Bone marrow (tissue), 2 donors: ENCODE measurements at places on chromosomes 11 and 22.
A peak's percentile ranks its signal among the peaks of the same experiment; 100 is the strongest.

DNA sequence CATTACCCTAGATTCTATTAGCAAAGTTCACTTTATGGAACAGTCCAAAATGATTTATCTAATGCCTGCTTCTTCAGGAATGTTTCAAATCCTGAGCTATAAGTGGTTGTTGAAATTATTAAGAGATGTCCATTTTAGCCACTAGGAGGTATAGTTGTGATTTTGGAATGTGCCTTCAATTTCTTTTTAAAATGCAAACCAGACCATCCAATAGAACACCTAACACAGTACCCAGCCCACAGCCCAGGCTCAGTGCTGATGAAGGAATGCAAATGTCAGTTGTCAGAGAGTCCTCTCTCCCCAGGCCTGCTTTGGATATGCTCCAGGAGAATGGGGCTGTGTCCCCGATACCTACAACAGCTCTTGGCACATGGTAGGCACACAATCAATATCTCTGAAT, 85.8 kb upstream of the E2F8 start:
- no peak for DNase-seq

- DNase-seq = no peak
Measured at GRCh38 chr22:48346311-48346710, 1481.4 kb downstream of the BRD1 start.

DNA sequence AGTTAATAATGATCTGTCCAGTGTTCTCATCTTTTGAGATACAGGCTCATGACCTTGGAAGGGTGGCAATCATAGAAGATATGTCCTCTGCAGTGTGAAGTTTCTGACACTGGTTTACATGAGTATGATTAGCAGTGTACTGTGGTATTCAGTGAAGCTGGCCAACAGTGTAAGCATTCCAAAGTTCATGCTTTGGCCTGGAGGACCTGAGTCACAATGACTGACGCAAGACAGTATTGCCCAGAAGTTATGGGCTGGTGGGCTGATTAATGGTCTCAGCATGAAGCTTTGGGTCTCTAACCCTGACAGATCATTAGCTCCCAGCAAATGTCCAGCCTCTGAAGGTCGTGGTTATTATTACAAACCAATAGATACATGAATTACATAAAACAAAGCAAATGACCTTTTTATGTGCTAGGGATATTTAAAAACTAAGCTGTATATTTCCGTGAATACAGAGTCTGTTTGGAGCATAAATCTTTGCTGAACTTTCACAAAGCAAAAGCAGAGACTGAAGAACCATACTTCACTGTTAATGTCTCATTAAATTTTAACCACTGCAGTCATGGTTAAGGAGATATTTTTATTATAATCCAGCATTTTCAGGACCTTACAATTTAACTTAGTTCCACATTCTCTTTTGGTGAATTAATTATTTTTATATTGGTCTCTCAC, 28.3 kb upstream of the USP47 start:
- no peak for DNase-seq

GRCh38 chr11:104175769-104176168, 11.8 kb upstream of the PDGFD start:
- no peak for DNase-seq

GRCh38 chr11:92929653-92930052, 39.8 kb upstream of the MTNR1B start:
- no peak for DNase-seq

GRCh38 chr11:125069796-125070195, 6.7 kb downstream of the SLC37A2 start:
- no peak for DNase-seq

DNA sequence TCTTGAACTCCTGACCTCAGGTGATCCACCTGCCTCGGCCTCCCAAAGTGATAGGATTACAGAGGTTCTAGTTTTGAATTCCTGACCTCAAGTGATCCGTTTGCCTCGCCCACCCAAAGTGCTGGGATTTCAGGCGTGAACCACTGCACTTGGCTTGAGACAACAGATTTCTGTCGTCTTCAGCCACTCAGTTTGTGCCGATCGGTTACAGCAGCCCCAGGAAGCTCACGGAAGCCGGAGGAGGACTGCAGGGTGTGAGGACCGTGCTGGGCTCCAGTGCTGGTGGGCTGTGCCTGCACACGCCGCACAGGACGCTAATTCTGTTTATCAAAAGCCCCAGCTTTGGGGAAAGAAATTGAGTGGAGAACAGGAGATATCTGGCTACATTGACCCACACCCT, 82.0 kb downstream of the CELSR1 start:
- no peak for DNase-seq

DNA sequence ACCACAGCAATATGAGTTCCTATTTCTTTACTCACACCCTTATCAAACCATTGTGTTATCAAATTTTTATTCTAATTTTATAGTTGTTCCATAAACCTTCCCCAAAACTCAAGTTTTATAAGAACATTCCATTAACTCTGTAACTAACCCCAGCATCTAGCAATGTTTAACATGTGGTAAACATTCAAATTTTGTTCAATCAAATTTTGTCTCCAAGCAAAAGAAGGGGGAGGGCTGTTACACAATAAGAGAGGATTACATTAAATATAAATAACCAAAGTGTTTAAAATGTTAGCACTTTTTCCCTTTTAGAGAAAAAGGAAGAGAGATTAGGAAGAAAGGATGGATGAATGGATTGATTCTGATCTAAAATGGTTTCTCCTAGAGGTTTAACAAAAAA, 20.5 kb downstream of the RBFOX2 start:
- no peak for DNase-seq

GRCh38 chr22:44051961-44052360, 27.9 kb downstream of the PARVB start:
- DNase-seq = no peak

DNA sequence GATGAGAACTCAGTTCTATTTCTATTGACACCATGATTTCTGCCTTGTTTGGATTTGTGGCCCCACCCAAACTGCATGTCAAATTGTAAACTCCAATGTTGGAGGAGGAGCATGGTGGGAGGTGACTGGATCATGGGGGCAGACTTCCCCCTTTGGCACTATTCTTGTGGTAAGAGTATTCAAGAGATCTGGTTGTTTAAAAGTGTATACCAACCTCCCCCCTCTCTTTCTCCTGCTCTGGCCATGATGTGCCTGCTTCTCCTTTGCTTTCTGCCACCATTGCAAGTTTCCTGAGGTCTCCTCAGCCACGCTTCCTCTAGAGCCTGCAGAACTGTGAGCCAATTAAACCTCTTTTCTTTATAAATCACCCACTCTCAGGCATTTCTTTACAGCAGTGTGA, 7.9 kb upstream of the FOXRED2 start:
- DNase-seq = no peak

GRCh38 chr11:59810189-59810910, at the start of gene MRPL16:
MRPL16 (minus strand) TSS chr11:59810778; CDS start chr11:59810658, 120 bp downstream.
- DNase-seq = peak; percentile 71

DNA sequence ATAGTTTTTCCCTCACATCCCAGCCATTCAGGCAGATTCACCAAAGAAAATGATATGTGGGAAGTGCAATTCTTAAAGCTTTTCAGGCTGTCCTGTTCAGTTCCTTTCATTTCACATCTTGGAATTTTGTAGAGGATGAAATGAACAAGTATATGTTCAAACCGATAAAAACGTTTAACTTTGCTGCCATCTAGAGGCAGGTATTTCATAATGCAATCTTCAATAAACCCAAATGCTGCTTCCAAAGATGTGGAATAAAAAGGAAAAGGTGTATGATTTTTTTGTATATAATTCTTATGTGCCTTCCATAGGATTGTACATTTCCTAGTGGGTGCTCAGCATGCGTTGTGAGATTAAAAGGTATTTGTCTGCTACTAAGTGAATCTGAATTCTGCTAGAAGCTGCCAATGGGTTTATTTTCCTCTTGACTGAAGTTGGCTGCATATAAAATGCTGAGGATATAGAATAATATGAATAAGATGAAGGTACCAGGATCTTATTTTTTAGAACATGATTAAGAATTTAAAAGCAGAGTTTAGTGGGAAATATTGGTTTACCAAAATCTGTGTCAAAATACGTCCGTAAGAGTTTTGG, 199.3 kb downstream of the PGR start:
- no peak for DNase-seq

- DNase-seq = no peak
Measured at GRCh38 chr22:25386538-25386884, 167.1 kb downstream of the CRYBB2 start.

DNA sequence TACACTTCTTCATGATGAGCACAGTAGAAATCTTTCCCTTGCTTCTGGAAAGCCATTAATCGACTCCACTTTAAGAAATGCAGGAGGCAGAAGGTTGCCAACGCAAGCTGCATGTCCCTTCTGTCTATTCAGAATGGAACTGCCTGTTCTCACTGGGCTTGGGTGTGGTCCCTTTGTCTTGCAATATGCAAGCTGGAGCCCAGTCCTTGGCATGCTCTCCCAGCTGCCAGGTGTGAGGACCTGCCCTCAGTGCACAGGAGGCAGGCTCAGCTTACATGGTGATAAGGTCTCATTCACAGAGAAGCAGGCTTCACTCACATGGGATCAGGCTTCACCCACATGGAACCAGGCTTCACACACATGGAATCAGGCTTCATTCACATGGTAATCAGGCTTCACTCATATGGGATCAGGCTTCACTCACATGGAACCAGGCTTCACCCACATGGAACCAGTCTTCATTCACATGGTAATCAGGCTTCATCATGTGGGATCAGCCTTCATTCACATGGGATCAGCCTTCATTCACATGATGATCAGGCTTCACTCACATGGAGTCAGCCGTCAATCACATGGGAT, 59.2 kb upstream of the USP47 start:
- DNase-seq = no peak

DNA sequence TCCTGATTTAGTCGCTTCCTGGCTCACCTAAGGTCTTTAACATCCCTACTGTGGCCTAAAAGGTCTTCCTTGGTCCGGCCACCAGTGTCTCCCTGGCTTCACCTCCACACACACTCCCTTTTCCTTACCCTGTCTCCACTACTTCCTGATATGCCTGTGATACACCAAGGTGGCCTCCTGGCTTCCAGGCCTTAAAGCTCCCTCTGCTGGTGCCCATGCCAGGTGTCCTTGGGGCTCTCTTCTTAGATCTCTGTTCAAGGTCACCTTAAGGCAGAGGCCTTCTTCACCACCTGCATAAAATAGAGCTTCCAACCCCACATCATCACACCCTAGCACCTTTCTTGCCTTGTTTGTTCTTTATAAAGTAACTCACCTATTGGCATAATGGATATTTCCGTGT, 787.7 kb downstream of the NTM start:
- no peak for DNase-seq

GRCh38 chr11:83120327-83120726, 36.6 kb upstream of the PCF11 start:
- DNase-seq = no peak

DNA sequence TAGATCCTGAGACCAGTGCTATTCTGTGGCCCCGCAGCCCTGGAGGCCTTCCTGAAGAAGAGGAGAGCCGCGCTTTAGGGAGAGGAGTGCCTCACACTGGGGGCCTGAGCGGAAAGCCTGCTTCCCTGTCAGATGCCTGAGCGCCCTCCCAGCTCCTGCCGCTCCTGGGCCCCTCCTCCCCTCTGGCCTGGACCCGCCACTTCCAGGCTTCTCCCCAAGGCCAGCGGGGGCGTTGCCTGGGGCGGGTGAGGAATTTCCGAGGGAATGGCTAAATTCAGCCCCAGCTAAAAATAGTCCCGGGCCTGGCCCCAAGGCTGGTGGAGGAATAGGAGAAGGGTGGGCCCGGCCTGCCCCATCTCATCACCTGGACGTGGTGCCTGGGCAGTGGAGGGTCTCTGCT, 15.4 kb downstream of the ARHGEF17 start:
- no peak for DNase-seq

DNA sequence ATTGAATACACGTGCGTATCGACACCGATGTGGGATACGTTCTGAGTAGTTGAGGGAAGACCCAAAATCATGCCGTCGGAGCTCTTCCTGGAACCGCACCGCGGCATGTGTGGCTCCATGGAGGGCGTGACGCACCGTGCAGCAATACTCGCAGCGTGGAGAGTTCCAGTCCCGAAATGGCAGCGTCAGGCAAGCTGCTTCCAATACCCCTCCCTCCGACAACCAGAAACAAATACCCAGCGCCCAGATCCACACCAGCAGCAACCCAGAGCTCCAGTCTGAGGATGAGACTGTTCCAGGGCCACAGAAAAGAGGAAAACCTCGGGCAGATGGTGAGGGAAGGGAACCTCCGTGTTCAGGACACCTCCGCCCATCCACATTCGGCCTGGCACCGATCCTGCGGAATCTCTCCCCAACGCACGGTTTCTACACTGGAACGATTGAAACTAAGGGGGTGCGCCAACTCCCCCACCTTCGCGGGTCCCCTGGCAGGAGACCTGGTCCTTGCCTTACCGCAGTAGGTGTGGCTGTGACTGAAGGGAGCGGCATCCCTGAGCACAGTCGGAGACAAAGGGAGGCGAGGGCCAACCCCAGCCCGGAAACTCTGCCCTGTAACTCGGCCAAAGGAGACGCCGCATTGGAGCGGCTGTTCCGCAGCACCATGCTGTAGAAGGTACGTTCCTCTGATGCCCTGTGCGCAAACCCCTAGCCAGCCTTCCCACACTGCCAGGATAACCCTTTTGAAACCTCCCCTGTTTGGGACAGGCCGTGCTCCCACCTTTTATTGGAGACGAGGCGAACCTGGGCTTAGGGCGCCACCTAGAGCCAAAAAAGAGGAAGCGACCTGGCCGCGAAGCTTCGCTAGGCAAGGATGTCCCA, 28.2 kb downstream of the DBX1 start:
- no peak for DNase-seq

- DNase-seq = peak; percentile 51
Measured at GRCh38 chr22:36180038-36180880, 19.7 kb upstream of the APOL3 start.

DNA sequence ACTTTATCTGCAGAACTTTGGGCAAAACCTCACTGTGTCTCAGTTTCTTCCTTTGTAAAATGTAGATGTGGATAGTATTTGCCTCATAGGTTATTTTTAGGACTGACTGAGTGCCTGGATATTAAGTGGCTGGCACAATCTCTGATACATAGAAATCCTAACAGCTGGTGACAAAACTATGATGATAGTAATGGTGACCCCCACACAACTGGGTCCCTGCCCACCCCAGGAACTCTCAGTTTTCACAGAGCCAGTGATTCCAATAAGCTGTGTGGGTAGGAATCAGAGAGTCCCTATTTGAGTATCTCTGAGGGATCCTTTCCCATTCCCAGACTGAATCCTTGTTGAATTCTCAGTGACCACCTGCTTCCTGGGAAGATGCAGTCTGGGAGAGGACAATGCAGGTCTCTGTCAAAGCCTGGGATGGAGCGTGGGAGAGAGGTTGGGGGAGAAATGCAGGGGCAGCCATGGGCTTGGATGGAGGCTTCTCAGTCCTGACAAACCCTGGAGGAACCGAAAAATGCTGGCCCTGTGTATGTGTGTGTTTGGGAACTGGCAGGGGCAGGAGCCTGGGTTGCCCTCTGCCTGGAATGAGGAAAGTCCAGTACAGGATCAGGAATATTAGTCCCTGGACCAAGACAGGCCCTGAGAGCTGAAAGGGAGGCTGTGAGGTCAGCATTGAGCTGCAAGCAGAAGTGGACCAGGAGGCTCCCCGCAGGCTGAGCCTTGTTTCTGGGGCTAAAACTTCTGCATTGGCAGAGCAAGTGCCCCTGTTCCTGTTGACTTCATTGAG, 6.1 kb upstream of the P2RY6 start:
- DNase-seq = no peak
